ENCODE measurements at places on chromosomes 2 and 18. TPM values are rescaled to one million over a fixed set of nuclear protein-coding genes. Genes with fewer than 3 reads are reported as not detected.

The MEP1B gene
- total RNA-seq, result not detected

The TAF4B gene
- total RNA-seq, result 1.2 TPM

The PRSS56 gene
- not detected for total RNA-seq

The MOGAT1 gene
- not detected for total RNA-seq

The CSRNP3 gene
- total RNA-seq, result not detected

The REG3A gene
- total RNA-seq, result not detected

- DNase-seq, result no peak
Measured at GRCh38 chr2:237358721-237359517, 55.0 kb downstream of the COL6A3 start.

DNA sequence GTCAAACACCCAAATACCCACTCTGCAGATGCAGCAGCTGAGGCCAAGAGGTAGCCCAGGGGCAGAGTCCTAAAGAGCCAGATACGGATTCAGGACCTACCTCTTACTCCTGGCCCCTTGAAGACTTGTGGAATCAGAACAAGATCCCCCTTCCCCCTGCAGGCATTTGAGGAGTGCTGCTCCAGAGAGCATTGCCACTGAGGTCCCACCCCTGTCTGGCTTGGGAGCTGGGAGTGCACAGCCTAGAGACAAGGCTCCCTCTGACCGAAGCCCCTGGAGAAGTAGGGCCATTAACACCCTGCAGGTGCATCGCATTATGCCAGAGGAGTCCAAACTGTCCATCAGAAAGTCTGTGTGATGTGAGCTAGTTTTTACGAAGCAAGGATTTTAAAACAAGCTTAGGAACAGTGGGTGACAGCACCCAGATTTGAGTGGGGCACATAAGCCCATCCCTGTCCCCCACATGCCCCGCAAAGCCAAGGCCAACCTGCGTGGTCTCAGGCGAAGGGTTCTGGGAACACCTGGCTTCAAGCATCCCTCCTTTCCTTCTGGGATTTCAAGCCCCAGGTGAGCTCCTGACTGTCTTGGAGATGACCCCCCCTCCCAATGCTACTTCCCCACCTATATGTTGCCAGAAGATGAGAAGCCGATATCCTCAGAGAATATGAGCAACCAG, 48.4 kb downstream of the MTERF4 start:
- DNase-seq, result no peak

DNA sequence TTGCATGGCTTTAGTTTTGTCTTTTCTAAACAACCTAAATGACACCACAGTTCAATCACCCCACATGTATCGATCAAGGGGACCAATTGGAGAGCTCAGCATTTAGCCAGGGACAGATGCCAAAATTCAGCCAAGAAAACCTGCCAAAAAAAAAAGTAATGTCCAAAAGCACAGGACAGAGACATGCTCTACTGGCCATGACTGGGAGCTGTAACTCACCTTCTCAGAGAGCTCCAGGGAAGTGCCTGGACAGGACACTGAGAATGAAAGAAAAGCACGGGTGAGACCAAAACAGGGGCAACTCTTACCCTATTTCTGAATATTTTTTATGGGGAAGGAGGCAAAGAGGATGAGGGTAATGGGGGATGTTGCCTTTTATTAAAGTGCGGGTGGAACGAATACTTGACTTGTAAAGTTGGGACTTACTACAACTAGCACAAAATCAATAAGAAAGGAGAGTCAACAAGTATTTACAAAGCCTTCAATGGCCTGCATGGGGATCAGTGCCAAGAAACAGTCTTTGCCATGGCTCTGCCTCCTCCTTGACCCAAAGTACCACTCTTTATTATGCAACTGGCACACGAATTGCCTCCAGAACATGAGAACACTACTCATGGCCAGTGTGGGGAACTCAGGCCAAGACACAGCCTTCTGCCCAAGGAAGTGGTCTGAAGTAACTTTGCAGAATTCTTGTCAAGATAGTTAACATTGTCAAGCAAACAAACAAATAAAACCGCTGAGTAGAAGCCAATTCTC, 72.9 kb upstream of the HK2 start:
- DNase-seq, result no peak

- no peak for DNase-seq
Measured at GRCh38 chr2:23491591-23492336, 106.8 kb downstream of the KLHL29 start.

GRCh38 chr2:121858369-121858768, 102.9 kb downstream of the TSN start:
- no peak for DNase-seq

DNA sequence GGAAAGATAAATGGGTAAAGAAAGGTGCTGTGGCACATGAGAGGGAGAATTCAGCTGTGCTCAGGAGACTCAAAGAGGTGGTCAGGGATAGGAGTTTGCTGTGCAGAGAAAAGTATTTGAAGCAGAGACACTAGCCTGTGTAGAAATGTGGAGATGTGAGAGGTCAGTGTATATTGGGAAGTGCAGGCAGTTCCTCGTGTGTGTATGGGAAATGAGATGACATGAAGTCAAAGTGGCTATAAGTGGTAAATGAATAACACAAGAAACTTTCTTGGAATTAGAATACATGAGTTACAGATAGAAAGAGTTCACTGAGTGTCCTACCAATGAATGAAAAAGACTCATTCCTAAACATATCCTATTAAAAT, 11.6 kb downstream of the MAP3K20 start:
- no peak for DNase-seq

GRCh38 chr2:170950221-170950761, 21.2 kb downstream of the GORASP2 start:
- no peak for DNase-seq
